ENCODE measurements at places on chromosomes 4 and X.

- no peak for DNase-seq
Observed at GRCh38 chr4:772776-773175, 53.2 kb downstream of the CPLX1 start.

DNA sequence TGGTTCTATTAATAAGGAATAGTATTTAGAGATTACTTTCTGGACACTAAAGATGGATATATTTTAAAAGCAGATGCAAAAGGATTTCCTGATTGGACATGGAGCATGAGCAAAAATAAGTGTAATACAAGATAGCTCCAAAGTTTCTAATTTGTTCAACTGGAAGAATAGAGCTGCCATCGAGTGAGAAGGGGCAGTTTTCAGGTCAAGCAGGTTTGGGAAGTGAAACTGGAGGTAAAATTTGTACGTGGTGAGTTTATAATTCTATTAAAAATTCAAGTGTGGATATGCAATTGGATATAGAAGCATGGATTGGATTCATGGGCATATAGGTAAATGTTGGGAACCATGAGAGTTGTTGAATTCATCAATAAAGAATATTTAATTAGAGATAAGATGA, 31.8 kb downstream of the PRDM8 start:
- no peak for DNase-seq

DNA sequence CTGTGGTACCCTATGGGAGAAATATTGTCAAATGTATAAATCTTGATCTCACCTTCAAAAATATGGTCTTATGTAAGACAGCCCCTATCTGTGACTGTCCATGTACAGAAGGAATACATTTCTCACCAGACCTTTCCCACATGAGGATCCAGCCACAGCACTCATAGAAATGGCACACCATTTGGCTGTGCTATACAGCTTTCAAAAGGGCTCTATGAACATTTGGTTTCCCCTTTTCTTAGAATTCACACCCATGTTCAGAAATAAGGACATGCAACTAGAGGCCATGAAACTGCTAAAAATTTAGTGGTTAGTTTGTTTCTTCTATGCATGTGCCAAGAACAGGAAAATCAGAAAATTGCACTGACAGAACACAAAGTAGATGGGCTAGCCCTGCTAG, 62.7 kb downstream of the ANTXR2 start:
- no peak for DNase-seq

DNA sequence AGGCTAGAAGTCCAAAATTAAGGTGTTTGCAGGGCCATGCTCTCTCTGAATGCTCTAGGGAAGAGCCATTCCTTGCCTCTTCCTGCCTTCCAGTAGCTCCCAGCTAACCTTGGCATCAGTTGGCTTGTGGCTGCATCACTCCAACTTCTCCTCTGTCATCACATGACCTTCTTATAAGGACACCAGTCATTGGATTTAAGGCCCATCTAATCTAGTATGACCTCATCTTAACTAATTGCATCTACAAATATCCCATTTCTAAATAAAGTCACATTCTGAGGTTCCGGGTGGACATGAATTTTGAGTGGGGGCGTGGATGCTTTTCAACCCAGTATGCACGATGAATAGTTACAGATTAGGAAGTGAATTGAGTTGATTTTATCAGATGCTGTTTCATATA, 89.7 kb downstream of the DOCK11 start:
- DNase-seq, result no peak

- DNase-seq, result no peak
Observed at GRCh38 chr4:2343476-2343875, 75.0 kb downstream of the ZFYVE28 start.

DNA sequence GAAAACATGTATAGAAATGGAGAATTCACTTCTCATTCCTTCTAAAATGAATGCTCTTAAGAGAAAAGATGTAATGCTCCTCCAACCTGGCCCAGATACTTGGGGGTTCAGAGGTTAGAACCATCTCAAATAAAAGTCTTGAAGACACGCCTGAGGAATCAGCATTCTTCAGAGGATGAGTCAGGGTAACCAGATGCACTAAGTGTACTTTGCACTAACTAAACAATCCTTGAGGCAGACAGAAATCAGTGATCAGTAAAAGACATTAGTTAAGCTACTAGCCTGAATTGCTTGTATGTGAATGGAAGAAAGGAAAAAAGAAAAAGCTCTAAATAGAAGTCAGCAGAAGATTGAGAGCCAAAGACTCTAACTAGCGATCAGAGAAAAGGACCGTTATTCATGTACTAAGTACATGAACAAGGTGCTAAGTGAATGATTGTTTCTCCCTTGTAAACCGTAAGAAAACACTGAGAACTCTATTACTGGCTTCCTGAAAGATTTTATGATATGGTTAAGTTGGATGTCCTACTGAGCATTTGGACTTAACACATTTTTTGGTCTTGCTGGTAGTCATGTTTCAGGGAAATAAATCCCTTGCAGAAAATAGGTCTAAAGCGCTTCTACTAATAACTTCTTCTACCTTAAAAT, 738.3 kb downstream of the STPG2 start:
- DNase-seq, result no peak

DNA sequence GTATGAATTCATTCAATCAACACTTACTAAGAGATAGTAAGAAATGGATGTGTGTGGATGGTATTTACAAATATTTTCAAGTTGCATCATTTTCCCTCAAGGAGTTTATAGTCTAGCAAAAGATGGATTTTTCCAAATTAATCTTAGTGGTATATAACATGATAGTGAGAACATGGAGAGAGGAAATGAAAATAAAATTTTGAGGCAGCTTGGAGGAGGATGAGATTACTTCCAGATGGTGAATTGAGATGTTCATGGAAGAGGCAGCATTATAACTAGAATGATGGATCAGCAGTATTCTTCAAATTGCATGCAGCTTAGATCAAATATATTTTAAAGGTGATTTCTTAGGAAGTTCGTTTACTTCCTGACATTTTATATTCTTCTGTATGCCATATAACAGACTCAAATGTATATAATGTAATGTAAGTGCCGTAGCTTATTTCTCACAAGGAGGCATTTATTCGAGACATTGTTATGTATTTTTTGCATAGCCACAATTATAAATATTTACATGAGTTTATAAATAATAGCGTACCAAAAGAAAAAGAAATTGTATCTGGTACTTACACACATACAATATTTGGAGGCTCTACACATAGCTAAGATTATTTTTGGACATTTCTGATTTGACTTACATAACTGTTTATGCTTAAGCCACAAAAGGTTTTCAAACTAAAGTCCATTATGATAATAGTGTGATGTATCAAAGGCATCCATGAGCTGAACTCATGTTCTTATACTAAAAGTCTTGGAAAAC, 439.4 kb downstream of the SPRY1 start:
- DNase-seq, result no peak

GRCh38 chr4:27629532-27630225, 769.0 kb downstream of the STIM2 start:
- no peak for DNase-seq

DNA sequence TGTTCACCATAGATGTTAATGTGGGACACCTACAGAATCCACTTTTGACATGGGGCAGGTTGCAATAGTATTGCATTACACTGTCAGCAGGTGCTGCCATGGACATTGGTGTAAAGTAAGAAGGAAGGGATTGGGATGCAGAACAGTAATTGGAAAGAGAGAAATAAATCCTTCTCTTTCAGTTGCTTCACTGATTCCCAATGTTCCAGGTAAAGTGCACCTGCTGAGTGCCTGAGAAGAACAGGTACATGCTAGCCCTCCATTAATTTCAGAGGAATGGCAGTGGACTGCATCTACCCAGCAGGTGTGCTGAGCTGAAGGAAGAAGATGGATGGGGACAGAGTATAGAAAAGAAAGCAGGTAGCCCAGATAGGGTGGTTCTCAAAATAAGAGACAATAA, 248.5 kb downstream of the TENM3 start:
- no peak for DNase-seq

GRCh38 chrX:96619588-96619987, 65.1 kb upstream of the DIAPH2 start:
- no peak for DNase-seq

GRCh38 chr4:5142726-5143125, 91.4 kb downstream of the STK32B start:
- no peak for DNase-seq

- DNase-seq, result no peak
Observed at GRCh38 chr4:146261041-146261440, 46.7 kb downstream of the REELD1 start.

DNA sequence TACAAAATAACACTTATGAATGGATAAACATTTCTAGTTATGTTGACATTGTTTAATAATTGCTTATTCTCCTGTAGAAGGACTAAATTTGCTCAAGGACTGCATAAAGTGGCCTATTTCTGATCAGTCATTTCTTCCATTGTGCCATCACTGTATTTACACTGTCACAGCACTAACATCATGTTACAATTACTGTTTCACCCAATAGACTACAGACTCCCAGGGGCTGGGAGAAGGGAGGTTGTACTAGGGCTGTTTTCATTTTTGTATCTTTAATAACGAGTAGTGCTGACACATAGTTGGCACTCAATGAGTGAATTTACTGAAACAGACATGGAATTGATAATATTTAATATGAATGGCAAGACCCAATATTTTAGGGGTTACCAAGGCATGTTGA, 139.5 kb downstream of the SLC10A7 start:
- DNase-seq, result no peak

GRCh38 chrX:46209037-46209436, 336.2 kb downstream of the ZNF674 start:
- DNase-seq, result no peak

- DNase-seq, result no peak
Observed at GRCh38 chr4:4714331-4714730, 145.1 kb upstream of the MSX1 start.

GRCh38 chrX:49951524-49952193, 29.3 kb downstream of the CLCN5 start:
- no peak for DNase-seq

- no peak for DNase-seq
Observed at GRCh38 chrX:77505227-77505626, 58.0 kb downstream of the FGF16 start.

GRCh38 chrX:110477593-110478228, 119.1 kb downstream of the RTL9 start:
- no peak for DNase-seq

- DNase-seq, result no peak
Observed at GRCh38 chr4:120132935-120133334, 66.3 kb upstream of the MAD2L1 start.

GRCh38 chr4:25484243-25484721, 107.2 kb downstream of the ANAPC4 start:
- DNase-seq, result no peak

GRCh38 chrX:22272613-22273012, at the start of gene CBLL2:
Gene CBLL2 (plus strand): TSS chrX:22272913. CDS start chrX:22272992, 79 bp downstream.
- no peak for DNase-seq

DNA sequence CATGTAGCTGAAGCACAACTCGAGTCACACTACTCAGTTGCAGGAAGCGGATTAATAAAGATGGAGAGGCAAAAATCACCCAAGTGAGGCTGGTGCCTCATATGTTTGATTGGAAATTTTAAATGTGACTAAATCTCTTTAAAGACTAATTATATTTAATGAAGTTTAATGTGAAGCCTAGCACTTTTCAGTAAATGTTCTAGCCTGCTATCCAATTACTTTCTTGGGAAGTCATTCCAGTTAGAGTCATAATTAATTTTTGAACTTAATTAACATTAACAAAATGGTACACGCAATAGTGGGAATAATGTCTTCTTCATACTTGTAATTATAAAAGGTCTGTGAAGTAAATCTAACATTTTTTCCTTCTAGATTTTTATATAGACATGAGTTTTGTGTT, 20.6 kb downstream of the F11 start:
- DNase-seq, result no peak

Measured in SW 1271 (cell line).